ENCODE measurements at places on chromosomes 16 and 17.

GRCh38 chr16:88940862-88941817, 35.9 kb downstream of the CBFA2T3 start:
- DNase-seq: no peak

DNA sequence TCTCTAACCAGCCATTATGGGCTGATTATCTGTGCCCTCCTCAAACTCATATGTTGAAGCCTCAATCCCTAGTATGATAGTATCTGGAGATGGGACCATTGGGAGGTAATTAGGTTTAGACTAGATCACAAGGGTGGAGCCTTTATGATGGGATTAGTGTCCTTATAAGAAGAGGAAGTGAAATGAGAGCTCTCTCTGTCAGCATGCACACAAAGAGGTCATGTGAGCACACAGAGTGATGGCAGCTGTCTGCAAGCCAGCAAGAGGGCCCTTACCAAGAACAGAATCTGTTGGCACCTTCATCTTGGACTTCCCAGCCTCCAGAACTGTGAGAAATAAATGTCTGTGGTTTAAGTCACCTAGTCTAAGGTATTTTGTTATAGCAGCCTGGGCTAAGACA, 101.9 kb downstream of the PCTP start:
- no peak for DNase-seq

DNA sequence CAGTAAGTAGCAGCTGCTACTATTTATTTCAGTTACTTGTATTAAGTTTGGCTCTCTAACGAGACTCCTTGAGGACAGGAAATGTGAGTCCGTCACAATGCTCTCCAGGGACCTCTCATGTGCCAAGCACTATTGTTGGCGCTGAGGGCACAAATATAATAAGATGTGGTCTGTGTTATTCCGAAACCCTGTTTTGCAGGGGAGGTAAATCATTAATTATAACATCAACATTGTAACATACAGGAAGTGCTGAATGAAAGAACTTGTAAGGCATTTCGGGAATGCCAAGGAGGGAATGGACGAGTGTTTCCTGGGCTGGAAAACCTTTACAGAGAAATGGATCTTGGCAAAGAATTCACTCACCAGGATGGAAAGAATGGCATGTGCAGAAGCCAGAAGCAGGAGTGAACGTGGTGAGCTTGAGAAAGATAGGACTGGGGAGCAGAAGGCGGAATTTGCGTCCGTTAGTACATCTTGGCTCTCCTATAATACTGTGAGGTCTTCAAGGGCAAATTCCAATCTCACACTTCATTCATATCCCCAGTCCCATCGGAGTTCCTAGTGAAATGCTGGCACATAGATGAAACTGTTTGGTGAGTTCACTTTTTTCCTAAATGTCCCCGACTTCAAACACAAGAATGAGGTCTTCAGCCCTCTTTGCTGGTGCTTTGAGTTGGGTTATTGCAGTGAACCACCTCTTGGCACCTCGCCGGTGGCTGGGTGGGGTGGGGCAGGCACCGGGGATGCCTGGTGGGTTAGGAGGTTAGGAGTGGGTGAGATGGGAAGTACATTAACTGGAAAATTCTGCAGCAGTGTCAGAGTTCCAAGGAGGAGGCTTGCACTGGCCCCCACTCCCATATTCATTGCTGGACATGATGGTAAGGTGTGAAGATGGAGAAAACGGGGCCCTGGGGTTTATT, 11.5 kb downstream of the TAC4 start:
- DNase-seq: no peak

GRCh38 chr16:4053301-4053845, 62.9 kb downstream of the ADCY9 start:
- DNase-seq: peak; percentile 65

DNA sequence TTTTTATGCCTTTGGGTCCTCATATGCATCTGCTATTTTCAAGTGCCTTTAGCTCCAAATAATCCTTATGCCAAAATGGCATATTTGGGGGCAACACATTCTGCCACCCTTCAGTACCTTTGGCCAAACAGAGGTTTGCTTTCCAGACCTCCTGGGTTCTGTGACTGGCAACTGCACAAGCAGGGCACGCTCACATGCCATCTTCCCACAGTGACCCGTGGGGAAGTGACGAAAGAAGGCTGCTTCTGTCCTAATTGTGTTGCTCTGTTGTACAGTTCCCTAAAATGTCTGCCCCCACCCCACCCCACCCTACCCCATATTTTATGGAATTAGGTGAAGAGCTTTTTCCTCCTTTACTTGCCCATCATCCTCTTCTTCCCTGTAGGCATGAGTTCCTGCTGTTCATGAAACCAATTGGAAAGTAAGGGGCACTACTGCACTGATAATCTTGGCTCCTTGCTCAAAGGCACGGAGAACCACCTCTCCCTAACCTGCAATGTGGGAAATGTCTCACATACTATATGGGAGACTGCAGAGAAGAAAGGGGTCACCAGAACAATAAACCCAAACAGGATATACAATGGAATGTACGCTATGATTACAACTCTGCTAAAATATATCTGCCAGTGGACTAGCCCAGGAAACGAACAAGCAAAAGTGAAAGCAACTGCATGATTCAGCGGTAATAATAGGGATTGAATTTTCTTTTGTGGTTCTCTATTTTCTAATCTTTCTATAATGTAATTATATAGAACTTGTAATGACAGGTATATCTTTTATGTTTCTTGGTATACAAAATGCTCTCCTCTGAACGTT, 3.3 kb upstream of the SLFN12L start:
- DNase-seq: peak; percentile 82

- DNase-seq: no peak
Measured at GRCh38 chr17:57210972-57211411, 45.3 kb upstream of the MSI2 start.

Measured in left lung (tissue), 14 donors.